ENCODE measurements at places on chromosomes 7 and 10.
A peak's percentile ranks its signal among the peaks of the same experiment; 100 is the strongest.

DNA sequence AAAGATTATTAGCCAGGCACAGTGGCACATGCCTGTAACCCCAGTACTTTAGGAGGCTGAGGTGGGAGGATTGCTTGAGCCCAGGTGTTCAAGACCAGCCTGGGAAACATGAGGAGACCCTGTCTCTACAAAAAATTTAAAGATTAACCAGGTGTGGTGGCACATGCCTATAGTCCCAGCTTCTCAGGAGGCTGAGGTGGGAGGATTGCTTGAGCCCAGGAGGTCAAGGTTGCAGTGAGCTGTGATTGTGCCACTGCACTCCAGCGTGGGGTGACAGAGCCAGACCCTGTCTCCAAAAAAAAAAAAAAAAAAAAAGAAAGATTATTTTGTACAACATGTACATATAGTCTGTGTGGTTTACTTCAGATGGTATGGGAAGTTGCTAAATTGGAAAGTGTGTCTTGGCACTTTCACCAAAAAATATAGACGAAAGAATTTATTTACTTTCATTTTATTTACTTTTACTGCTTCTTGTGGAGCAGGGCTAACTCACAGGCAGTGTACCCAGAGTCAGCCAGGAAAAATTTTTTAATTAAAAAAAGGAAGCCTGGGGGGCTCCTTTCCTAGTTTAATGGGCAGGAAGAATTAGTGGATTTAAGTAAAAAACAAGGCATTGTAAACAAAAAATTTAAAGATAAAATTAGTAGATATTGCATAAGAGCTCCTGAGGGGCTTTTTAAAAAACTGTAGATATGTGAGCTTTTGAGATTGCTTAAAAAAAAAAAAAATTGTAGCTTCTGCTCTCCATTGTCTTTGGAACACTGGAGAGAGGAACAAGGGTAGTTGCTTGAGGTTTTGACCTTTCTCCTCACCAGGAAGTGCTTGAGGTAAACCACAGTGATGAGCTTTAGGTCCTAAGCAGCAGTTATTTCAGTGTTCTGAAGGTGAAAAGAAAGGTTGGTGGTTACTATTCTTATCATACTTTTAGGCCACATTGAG lies 44.6 kb upstream of the VDAC2 start:
- no peak for DNase-seq

DNA sequence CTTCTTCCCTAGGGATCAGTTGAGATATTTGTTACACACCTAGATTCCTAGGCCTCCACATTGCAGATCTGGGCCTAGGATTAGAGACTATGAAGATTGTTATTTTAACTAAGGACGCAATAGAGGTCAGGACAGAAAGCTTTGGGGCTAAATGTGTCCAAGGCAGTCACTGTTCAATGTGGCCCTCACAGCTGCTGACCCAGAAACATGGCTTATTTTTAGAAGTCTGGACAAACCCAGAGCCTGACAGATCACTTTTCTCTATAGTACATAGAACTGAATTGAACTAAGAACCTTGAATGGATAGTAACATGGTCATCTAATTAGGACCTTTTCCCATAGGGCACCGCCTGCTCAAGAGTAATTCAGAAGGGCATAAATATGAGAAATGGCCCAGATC lies 146.6 kb upstream of the AUTS2 start:
- no peak for DNase-seq

DNA sequence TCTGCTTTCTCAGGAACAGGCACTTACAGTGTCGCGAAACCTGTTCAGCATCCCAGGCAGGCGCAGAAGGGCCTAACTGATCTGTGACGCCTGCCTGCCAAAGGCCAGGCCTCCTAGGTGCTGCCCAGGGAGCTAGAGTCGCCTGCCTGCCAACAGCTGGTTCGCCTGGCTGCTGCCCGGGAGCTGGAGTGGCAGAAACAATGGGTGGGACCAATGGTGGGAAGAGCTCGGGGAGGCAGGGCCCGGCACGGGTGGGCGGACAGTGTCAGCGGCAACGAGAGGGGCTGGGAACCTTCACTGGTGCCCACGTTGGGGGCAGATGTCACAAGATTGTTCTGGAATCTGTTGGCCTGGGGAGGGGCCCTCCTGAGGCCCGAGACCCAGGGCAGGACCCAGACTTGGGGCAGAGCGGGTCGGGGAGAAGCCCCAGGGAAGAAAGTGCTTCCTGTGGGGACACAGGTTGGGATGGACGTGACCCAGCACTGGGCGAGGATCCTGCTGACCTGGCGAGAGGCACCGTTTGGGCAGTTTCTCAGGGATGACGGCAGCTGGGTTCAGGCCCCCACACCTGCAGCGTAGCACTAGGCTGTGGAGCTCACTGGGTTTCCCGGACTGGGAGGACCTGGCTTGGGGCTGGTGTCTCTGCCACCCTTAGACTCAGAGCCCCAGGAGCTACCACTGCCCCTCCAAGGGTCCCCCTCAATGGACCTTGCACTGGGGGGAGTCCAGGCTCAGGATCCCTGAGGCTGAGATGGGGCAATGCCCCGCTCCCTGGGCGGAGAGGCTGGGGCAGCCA lies 181.8 kb downstream of the ELFN1 start:
- no peak for DNase-seq

GRCh38 chr10:16689227-16689626 lies 128.0 kb downstream of the RSU1 start:
- DNase-seq, result no peak

DNA sequence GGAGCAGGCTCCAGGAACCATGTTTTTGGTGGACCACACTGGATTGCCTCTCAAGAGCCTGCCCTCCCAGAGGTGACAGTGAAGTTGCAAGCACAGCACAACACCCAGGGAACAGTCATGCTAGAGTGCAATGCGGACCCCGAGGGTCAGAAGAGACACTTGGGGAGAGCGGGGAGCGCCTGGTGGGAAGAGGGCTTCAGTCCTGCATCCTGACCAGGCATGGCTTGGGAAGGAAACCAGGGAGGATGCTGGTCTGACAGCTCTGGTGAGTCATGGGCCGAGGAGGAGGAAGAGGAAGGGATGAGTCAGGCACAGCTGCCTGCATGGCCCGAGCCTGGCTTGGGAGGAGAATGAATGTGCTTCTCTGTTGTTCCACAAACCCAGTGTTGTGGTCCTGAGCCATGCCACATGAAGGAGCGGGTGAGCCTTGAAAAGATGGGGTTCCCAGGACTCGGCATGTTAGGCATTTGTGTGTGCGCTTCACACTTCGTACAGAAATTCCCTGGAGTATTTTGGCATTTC lies 29.5 kb upstream of the ANKRD2 start:
- DNase-seq, result peak; percentile 79

DNA sequence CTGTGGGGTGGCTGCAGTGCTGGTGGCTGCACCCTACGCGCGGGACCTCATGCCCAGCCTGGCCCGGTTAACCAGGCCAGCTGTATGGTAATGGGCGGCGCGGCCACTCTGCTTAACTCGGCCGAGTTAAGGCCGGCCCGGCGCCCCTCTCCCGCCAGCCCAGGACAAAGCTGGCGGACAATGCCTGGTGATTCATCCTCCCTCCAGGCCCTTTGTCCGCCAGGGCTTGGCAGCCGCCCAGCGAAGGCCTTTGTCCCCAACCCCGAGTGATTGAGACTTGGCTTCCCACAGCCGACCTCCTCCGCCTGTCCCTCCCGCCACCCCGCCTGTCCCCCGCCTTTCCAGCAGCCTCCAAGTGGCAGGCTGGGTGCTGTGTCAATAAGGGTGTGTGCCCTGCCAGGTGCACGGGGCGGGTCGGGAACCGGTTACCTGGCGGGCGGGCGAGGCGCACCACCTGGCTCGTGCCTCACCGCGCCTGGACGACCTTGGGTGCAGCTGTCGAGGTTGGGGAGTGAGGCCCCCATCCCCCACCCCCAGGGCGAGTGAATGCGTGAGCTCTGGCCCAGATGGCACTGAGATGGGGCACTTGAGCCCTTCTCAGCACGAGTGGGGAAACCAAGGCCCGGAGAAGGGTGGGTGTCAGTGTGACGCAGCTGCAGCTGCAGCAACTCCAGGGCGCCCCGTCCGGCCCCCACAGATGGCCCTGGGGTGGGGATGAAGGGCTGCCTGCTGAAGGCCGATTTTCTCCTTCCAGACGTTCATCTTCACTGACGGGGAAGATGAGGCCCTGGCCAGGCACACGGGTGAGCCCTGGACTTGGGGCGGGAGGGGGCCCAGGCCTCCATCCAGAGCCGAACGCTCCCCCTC lies 4.6 kb downstream of the LFNG start:
- no peak for DNase-seq

DNA sequence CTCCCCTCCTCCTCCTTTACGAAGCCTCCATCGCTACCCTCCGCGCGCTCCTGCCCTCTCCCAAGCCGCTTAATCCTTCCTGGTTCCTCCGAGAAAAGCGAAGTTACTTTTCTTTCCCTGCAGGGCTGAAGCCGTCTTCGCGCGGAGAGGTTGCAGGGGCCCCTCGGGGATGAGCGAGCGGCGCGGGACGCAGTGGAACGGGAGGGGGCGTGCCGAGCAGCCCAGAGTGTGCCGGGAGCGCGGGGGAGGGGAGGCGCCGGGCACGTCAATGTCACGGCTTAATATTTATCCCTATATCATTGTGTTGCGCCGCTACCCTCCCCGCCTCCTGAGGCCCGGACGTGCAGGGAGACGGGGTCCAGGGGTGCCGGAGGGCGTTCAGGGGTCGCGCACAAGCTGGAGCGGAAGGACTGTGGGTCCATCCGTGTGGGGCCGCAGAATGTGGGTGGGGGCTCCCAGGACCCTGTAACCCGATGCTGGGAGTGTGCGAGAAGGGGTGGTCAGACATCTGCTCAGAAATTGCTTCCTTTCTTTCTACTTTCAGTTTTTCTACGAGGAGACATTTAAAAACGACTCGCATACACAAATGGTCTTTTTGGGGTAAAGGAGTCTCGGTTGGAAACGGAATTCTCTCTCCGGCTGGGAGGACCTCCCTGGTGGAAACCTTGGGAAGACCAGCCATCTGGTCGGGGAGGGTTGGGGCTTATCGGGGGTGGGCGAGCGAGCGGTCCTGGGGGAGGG lies 2.4 kb downstream of the CDK6 start:
- DNase-seq, result peak; percentile 90

GRCh38 chr10:75197906-75198305 lies 12.7 kb upstream of the VDAC2 start:
- DNase-seq, result no peak

DNA sequence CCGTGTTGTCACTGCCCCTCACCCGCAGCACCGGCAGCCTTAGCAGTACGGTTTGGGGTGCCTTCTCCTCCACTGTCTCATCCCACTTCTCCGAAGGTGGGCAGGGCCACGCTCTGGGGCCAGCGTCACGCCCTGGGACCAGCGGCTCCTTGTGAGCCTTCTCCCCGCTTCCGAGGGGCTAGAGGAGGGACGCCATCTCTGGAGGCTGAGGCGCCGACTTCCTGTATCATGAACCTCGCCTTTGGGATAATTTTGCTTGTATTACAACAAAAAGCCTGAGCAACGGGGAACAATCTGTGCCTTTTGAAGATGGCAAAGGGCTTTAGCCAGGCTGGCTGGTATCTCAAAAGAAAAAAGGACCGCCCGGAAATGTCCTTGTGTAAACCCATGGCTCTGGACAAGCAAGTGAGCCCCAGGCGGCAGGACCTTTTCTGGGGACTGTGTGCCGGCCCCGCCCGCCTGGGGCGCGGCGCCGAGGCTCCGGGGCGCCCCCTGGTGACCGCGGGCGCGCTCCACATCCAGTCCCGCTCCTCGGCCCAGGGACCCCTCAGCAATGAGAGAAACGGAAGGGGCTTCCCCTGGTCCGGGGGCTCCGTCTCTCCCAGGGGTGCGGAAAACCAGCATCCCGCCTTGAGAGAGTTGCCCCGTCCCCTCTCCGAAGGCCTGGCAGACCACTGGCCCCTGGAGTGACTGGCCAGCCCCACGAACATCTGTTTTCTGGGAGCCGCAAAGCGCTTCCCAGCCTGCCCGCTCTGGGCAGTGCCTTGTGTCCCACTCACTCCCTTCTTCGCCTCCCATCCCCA lies 3.8 kb downstream of the DEPP1 start:
- DNase-seq, result peak; percentile 73

GRCh38 chr7:47343061-47343455 lies 238.9 kb downstream of the TNS3 start:
- no peak for DNase-seq

GRCh38 chr10:108014145-108014901 lies 849.8 kb upstream of the SORCS1 start:
- DNase-seq, result no peak

DNA sequence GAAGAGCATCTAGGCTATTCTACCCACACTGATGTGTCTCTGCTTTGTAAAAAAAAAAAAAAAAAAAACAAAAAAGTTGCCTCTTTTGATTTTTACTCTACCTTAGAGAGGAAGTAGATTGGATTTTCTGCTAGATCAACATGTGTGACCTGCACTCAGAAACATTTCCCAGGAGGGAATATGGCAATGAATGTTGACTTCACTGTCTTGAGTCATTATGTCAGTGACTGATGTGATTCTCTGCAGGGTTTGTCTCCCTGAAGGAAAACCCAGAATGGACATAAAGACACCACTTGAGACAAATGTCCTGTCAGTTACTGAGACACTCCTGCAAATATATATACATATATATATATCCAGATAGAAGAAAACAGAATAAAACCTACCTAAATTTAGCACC lies 370.3 kb downstream of the BMPER start:
- DNase-seq, result no peak

DNA sequence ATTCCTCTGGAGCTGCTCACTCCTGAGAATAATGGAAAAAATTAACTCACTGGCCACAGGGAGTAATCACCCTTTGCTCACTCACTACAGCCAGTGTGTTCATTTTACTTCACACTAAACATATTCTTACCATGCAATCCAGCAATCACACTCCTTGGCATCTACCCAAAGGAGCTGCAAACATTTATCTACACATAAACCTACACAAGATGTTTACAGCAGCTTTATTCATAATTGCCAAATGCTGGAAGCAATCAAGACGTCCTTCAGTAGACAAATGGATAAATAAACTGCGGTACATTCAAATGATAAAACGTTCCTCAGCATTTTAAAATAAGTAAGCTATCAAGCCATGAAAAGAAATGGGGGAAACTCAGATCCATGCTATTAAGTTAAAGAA lies 34.2 kb upstream of the POM121L12 start:
- no peak for DNase-seq

Measured in activated CD4-positive, alpha-beta T cell treated with anti-CD3 and anti-CD28 coated beads for 48 hours (primary cell).